ENCODE measurements at places on chromosomes 7 and 10.

GRCh38 chr10:3755440-3756359 is 29.3 kb downstream of the KLF6 start:
- DNase-seq: no peak

GRCh38 chr7:142785841-142786250 is 15.1 kb downstream of the PRSS2 start:
- no peak for DNase-seq

- no peak for DNase-seq
Measured at GRCh38 chr10:112535531-112535951, 88.5 kb downstream of the VTI1A start.

GRCh38 chr7:128783143-128783861 is 7.7 kb upstream of the OPN1SW start:
- peak; percentile 68 for DNase-seq

DNA sequence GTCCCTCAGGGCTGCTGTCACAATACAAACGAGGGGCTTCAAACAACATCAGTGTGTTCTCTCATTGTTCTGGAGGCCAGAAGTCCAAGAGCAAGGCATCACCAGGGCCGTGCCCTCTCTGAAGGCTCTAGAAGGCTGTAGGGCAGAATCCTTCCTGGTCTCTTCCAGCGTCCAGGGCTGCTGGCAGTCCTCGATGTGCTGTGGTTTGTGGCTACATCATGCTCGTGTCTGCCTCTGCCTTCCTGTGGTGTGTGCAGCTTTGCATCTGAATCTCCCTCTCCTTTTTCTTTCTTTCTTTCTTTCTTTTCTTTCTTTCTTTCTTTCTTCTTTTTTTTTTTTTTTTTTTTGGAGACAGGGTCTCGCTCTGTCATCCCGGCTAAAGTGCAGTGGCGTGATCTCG is 103.5 kb downstream of the INSYN2A start:
- no peak for DNase-seq

DNA sequence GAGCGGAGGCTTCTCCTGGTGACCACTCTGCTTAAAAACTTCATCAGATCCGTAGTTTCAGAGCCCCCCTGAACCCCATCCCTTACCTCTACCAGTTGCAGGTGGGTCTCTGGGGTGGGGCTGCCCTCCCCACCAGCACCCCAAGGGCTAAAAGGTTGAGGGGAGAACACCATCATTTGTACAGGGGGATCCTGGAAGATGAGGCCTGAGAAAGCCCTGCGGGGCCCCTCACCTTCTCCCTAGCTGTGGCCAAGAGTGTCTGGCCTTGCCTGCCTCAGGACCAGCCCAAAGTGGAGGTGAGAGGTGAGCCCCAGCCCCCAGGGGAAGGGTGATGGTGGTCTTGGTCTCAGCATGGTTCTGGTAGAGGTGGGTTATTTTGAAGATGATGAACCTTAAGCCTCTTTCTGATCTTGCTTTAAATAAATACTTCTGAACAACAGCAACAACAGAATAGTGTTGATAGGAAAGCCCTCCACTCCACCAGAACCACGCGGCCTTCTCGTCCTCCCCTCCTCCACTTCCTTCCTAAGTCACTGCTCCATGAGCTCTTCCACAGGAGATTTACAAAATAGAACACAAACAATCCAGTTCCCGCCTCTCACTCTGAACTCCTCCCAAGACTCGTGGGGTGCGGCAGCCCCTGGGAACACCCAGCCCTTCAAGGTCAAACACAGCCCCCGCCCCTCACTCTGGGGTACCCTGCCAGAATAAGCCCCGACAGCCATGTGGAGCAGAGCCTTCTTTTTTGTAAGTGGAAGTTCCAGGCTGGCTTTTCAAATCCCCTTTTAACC is 169.1 kb downstream of the EGFR start:
- no peak for DNase-seq

GRCh38 chr7:112566442-112567324 is 85.9 kb downstream of the LSMEM1 start:
- DNase-seq: no peak

- DNase-seq: no peak
Measured at GRCh38 chr10:7265396-7266123, 145.3 kb downstream of the SFMBT2 start.

DNA sequence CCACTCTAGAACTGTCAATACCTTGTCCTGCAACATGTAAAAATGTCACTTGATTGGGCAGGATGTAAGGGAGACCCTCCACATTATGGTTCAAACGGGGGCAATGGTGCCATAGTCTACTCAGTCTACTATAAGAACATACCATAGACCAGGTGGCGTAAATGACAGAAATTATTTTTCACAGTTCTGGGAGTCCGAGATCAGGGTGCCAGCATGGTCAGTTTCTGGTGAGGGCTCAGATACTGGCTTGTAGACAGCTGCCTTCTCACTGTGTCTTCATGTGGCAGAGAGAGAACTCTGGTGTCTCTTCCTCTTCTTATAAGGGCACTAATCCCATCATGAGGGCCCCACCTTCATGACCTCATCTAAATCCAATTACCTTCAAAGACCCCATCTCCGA is 18.7 kb upstream of the TMEM178B start:
- DNase-seq: no peak

DNA sequence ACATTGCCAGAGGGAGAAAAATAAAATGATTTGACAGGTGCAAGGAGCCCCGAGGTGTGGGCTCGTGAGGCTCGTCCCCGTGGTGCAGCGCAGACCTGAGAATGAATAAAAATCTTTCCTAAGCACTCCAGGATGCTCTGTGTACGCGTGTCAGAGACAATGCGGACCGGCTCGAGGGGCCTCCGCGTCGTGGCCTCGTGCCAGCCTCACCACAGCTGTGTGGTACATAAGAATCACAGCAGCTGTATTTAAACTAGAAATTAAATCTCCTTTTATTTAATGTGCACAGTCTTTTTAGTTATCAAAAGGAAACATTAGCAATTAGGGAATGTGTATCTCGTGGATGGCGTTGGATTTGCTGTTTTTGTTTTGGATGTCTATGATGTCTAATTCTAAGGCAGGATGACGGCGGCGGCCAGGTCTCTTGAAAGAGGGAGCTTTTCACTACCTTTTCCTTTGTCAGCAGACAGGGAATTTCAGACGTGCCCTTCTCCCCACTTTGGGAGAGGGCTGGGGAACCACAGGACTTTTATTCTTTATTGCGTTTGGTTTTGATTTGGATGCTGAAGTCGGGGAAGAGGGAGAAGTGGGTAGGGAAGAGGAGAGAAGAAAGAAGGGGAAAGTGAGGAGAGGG is 365.3 kb upstream of the SHH start:
- no peak for DNase-seq

DNA sequence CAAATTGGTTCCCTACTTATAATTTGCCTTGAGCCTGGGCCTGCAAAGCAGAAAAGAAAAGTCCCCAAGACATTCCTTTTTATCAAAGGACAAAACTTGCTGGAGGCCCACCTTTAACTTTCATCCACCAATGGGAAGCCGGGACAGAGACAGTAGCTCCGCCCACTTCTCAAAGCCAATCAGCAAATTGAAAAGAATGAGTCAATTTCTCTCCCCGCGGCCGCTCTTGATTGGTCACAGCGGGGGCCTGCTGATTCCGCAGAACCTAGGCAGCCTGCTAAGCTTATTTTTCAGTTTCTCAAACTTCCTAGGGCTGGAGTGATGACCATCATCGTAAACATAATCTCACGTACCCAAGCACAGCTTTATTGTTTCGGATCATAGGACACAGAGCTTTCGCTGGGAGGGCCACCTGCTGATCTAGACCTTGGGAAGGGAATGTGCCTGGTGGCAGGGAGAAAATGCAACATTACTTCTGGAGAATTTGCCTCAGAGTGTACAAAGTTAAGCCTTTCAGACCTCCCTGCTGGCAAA is at the start of gene SLC13A4:
Gene SLC13A4 (minus strand): TSS at position 51 of the 534 bp plus-strand sequence. CDS start 690 bp downstream, outside the sequence.
- DNase-seq: no peak

DNA sequence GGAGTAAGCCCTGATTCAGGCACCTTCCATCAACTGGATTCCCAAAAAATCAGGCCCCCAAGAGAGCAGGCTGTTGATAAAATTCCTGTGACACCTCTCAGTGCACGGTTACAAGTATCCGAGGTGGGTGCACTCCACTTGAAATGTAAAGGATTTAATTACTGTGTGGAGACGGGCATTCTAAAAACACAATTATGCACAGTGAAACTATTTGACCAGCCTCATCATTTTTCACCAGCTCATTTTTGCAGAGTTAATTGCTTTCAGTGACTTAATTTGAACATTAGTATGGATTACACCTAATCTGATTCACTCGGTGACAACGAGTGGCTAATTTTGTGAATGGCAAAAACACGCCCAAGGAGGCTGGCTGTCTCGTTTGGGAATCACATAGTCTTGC is 2.3 kb downstream of the FOXL3 start:
- DNase-seq: no peak

- no peak for DNase-seq
Measured at GRCh38 chr10:18498998-18499397, 152.4 kb downstream of the NSUN6 start.

All from HFFc6 (cell line).